ENCODE measurements at places on chromosomes 2 and 18.

GRCh38 chr2:37631698-37632097, 39.7 kb downstream of the CDC42EP3 start:
- no peak for DNase-seq

DNA sequence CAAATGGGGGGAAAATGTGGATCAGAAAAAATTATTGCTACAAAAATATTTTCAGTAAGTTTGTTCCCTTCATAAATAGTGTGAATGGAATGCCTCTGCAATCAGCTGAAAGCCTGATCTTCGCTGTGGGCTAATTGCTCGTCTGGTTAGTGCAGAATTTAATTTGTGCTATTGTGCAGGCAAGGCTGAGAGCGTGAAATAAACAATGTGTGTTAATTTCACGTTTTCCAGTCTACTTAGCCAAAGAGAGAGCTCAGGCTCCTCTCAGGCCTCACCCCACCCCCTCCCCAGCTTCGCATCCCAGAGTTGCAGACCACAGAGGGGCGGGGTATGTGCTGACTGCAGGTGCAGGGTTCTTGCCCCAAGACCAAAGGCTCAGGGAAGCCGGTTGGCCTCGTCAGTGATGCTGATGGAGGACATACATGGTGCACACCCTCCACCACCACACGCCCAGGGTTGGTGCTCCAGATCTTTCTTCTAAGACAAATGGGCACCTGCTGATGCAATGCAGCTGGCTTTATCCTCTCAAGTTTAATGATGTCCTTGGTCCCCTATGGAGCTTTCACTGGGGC, 302.6 kb upstream of the SLC14A2 start:
- DNase-seq, result no peak

GRCh38 chr2:15620857-15621471, 29.3 kb downstream of the DDX1 start:
- no peak for DNase-seq

DNA sequence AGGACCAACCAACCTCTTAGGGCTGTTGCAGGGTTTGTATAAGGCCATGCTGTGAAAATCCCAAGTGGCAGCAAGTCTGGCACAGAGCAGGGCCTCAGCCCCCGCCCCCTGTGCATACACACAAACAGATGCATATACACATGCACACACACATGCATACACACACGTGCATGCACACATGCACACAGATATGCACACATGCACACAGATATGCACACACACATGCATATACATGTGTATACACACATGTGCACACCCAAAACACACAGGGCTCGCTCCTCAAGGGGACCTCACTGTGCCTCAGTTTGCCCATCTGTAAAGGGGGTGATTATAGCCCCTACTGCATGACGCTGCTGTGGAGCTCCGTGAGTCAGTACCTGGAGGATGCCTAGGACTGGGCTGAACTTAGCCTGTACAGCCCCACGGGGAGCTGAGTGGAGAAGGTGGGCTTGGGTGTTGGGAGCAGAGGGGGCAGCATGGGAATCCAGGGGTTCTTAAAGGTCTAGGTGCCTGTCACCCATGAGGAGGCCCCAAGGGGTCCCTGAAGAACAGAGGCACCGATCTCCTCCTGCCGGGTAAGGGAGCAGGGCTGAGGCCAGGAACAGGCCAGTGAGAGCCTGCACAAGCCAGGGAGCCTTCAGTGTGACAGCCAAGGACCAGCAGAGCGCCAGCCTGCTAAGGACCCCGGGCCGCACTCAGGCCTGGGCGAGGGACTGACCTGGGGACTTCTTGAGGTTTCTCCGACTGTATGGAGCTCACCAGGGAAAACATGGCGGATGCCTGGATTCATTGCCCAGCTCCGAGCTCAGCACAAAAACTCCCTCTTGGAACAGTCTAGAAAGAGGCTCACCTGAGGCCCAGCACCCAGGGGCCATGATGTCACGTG, 24.0 kb upstream of the ALPI start:
- DNase-seq, result no peak

DNA sequence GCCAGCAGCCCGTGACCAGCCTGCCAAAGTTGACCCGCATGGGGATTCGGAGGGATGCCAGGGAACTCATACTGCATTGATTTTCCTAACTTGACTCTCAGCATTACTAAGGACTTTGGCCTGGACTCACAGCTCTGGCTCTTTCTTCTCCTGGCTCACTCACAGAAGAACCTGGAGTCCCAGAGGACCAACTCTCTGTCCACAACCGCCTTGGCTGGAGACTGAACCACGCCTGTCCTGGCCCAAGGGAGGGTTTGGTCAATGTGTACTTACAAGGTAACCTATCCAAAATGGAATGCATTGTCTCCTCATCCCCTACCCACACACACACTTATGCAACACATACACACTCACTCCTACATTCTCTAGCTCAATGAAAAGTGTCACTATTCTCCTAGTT, 135.6 kb upstream of the KLHL29 start:
- DNase-seq, result no peak

DNA sequence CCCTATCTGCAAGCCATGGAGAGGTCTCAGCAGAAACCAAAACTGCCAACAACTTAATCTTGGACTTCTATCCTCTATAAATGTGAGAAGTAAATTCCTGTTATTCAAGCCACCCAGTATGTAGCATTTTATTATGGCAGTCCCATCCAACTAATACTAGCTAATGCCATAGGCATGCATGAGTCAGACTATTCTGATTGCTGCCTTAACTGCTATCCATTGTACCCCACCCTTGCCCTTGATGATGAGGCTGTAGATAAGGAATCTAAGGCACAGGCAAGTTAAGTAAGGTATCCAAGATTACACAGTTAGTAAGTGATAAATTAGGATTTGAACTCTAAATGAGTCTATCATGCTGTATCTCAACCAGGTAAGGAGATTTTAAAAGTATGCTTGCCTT, 223.0 kb downstream of the UBE2E3 start:
- no peak for DNase-seq

GRCh38 chr18:12701161-12701560, 1.4 kb downstream of the CEP76 start:
- DNase-seq, result no peak

- no peak for DNase-seq
Observed at GRCh38 chr2:126449677-126450076, 206.3 kb upstream of the GYPC start.

DNA sequence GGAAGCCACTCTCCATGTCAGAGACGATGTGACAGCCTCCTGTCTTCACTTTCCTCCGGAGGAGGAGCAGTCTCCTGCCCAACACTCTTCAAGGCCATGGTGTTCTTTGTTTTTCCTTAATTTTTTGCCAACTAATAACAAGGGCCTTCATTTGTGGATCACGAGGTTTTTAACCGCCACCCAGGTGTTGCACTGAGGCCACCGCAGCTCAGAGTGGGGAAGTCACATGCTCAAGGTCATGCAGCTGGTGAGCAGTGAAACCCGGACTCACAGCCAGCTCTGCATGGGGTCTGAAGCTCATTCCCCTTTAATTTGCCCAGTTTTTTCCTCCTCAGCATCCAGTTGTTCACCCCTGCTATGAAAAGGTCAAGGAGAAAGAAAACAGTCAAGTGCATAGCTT, 19.6 kb downstream of the ENOSF1 start:
- no peak for DNase-seq

DNA sequence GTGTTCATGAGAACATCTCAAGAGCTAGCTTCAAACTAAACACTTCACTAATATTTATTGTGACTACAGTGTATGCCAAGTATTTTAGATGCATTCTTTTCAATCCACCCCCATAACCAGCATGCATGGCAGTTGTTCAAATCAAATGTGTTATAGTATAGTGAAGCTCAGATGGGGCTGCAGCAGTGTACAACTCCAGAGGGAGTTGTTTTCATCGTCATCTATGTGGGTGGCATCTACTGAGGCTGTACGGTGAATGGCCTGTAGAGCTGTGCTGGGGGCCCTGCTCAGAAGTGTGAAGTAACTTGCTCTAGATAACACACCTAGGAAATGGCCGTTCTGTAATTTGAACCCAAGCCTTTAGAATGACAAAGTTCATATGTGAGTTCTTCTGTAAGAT, 71.8 kb upstream of the LRATD1 start:
- no peak for DNase-seq

DNA sequence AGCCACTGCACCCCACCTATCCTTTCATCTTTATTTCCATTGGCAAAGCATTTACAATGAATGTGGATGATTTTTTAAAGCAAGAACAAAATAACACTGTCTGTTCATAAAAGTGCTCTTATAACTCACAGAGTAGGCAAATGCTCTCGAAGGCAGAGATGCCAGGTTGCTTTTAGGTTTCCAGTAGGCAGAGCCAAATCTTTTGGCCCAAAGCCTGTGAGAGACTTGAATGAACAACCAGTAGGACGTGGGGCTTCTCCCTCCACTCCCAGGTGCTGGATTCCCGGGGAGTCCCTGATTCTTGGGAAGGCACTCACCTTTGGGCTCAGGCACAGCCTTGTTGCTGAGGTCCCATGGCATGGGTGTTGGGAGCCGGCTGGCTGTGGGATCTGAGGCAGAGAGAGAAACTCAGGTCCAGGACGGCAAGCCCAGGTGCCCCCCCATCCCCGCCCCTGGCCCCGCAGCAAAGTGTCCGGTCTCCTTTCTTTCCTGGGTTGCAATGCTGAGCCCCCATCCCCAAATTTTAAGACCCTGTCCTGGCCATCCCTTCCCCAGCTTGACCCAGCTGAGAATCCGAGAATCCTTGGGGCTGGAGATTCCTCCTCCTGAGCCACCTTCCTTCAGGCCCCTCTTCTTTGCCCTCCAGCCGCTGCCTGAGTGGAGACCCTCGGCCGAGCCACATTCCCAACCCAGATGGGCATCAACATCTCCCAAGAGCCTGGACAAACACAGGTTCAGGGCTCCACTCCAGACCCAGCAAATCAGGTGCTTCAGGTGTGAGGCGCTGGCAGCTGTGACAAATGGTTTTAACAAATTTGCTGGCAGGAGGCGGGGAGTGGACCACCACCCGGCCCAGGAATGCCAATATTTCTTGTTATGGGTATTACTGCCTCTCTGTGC, 5.8 kb downstream of the NEURL3 start:
- DNase-seq, result no peak

DNA sequence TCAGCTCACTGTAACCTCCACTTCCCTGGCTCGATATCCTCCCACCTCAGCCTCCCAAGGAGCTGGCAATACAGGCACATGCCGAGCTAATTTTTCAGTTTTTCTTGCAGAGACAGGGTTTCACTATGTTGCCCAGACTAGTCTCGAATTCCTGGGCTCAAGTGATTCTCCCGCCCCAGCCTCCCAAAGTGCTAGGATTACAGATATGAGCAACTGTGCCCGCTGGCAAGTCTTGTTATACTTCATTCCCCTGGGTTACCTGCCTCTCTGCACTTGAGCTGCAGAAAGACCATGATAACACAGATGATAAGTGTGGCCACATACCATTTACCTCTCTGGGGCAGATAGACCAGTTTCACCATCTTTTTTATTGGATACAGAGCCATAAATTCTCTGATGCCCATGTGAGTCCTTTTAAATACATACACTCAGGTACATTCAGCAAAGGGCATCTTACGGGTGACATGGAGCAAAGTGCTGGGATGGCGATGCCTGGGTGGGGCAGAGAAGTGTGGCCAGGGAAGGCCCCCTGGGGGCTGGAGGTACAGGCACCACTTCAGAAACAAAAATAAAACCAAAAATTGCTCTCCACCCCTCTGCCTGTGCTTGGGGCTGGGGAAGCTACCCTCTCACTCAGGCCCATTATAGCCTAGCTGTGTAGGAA, 20.4 kb downstream of the CCT7 start:
- no peak for DNase-seq

DNA sequence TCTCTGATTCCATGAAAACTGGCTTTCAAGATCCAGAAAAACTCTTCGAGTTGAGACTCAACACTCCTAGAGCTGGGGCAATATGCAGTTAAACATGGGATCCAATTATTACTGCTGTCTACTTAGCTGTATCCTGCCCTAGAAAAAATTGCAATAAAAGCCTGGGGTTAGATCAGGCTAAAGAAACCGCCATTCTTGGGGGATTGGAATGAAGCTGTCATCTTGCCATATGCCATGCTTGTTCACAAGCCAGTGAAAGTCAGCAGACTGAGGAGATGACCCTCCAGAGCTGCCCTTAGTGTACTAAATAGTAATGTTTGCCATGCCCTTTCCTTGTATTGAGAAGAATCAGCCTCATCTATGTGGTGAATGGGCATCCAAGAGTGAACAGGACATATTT, 30.9 kb upstream of the CYP26B1 start:
- DNase-seq, result no peak
